Immature natural killer cell (primary cell): ENCODE measurements at places on chromosomes 6 and 20.
A peak's percentile ranks its signal among the peaks of the same experiment; 100 is the strongest.

DNA sequence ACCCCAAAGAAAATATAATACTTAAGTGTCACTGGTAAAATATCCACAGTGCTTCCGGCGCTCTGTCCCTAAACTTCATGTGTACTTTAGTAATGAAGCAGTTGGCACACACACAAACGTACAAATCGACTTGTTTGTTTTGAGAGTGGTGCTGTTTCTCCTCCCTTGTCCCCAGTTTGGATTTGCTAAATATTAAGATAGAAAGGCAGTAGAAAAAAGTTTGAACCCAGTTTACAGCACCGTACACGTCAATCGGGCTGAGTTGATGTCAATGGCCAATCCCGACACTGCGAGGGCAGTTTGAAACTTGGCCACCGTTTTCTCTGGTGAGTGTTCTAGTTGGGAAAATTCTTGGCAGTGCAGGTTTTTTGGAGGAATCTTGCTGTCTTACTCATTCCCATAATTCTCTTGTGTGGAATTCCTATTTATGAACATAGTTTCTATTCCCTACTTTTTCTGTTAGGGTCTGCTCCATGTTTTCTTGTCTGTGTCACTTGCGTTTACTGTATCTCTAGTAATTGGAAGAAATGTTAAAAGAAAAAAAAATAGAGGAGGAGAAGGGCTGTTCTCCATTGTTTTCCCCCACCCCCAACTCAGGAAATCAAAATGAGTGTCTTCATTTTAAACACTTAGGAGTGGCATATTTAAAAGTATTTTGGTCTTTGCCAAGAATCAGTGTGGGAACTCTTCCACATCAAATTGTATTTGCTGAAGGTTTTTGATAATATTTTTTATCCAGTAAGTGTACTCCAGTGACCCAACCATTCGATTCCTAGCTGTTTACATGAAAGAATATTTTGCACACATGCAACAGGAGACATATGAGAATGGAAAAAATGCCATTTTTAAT lies 72.3 kb downstream of the OR2B2 start:
- no peak overlapping the region for H3K4me3 ChIP-seq
- H3K36me3 ChIP-seq, result peaks cover 17% of the 10 kb centered on the region
- H3K27ac ChIP-seq, result no peak overlapping the region

- H3K4me1 ChIP-seq, result peaks cover 40% of the 10 kb centered on the region
- H3K4me3 ChIP-seq, result peak overlapping the region; percentile 42
- H3K27ac ChIP-seq, result peak overlapping the region; percentile 72
- peak; percentile 59 for DNase-seq
These were observed 29.9 kb downstream of the HIVEP2 start for GRCh38 chr6:142914937-142915697.

- H3K27me3 ChIP-seq, result peaks cover 2% of the 10 kb centered on the region
- H3K36me3 ChIP-seq, result peaks cover 46% of the 10 kb centered on the region
- H3K27ac ChIP-seq, result no peak overlapping the region
- H3K4me1 ChIP-seq, result no peaks in the 10 kb centered on the region
- DNase-seq, result no peak
- H3K4me3 ChIP-seq, result no peak overlapping the region
These were observed 60.7 kb upstream of the LTV1 start for GRCh38 chr6:143782481-143782880.

- H3K27me3 ChIP-seq, result no peaks in the 10 kb centered on the region
- no peak for DNase-seq
- no peak overlapping the region for H3K4me3 ChIP-seq
- no peaks in the 10 kb centered on the region for H3K36me3 ChIP-seq
- H3K4me1 ChIP-seq, result no peaks in the 10 kb centered on the region
- no peak overlapping the region for H3K27ac ChIP-seq
These were observed 23.2 kb upstream of the FAM50B start for GRCh38 chr6:3825851-3826581.

- peaks cover 7% of the 10 kb centered on the region for H3K36me3 ChIP-seq
- DNase-seq, result no peak
These were observed 40.3 kb downstream of the PEX7 start for GRCh38 chr6:136862662-136863061.

DNA sequence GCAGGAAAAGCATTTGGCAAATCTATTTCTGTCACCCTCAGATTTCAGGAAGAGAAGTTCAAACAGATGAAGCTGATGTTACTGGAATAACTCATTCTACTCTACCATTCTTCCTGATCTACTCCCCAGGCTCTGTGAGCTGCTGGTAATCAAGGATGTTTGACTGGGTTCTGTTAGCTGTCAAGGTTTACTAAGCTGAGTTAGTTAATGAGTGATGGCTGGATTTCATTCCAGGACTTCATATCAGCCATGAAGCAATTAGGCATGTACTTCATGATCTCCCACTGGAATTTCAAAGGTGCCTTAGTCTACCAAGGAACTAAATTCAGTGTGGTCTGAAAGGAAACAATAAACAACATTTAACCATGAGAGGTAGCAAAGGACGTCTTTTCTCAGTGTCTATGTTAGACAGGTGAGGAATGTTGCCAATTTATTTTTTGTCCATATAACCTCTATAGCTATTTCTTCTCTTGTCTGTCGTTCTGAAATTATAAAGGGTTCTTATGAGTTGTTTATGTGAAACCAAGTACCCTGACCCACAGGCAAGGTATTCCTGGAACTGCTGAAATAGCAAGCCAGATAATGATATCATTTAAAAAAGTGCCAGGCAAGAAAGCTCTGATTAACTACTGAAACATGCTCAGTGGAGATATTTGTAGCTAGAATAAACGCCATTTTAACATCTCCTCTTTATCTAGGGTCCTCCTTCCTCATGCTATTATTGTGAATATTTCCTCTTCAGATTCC lies 112.9 kb downstream of the BACH2 start:
- no peak overlapping the region for H3K4me3 ChIP-seq
- H3K36me3 ChIP-seq, result no peaks in the 10 kb centered on the region
- no peak for DNase-seq

DNA sequence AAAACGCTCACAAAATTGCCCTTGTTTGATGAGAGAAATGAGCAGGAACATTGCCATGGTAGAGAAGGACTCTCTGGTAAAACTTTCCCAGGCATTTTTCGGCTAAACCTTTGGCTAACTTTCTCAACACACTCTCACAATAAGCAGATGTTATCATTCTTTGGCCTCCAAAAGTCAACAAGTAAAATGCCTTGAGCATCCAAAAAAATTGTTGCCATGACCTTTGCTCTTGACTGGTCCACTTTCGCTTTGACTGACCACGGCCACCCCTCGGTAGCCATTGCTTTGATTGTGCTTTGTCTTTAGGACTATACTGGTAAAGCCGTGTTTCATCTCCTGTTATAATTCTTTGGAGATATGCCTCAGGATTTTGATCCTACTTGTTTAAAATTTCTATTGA lies 41.1 kb upstream of the PREP start:
- no peak overlapping the region for H3K27ac ChIP-seq
- H3K27me3 ChIP-seq, result peaks cover 2% of the 10 kb centered on the region
- H3K4me3 ChIP-seq, result no peak overlapping the region

DNA sequence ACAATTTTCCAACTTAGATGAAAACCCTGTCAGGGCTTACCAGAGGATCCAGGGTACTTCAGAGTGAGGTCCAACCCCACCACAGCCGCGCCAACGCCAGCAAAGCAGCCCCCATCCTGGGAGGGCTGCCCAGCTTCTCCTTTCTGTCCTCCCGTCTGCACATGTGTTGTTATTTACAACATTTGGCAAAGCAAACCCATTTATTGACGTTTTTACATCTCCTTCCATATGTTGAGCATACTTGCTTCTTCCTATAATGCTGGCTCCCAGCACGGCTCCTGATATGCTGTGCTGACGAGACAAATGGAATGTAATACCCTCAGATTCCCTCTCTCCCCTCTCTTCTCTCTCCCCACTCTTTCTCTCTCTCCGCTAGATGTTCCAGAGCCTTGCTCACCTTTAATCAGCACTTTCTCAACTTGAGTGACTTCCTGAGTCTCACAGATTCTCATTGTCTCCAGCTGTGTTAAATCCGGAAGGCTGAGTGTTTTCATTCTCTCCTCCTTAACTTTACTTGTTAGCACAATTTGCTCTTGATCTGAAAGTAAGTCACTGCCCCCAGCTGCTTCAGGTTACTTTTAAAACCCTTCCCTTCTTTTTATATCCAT lies 22.7 kb downstream of the RCAN2 start:
- H3K27me3 ChIP-seq, result peaks cover 9% of the 10 kb centered on the region
- no peaks in the 10 kb centered on the region for H3K36me3 ChIP-seq
- no peaks in the 10 kb centered on the region for H3K4me1 ChIP-seq
- no peak overlapping the region for H3K27ac ChIP-seq
- DNase-seq, result no peak

DNA sequence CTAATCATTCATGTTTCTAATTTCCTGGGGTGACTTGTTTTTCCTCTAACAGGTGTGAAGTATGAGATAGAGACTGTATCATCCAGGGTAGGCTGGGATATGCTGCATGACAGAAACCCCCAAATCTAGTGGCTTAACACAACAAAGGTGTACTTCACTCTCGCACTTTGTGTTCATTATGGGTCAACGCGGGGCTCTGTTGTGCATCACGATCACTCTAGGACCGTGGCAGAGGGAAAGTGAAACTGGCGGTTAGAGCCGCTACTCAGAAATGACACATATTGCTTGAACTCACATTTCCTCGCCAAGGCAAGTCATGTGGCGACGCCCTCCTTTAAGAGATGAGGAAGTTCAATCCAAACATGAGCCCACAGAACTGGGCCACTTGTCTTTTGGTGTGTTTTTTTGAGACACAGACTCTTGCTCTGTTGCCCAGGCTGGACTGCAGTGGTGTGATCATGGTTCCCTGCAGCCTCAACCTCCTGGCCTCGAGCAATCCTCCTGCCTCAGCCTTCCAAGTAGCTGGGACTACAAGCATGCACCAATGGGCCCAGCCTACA lies 41.3 kb downstream of the PCNA start:
- peak overlapping the region; percentile 84 for H3K4me3 ChIP-seq
- DNase-seq, result peak; percentile 86
- H3K4me1 ChIP-seq, result peaks cover 38% of the 10 kb centered on the region
- H3K36me3 ChIP-seq, result no peaks in the 10 kb centered on the region
- H3K27ac ChIP-seq, result peak overlapping the region; percentile 95
- no peaks in the 10 kb centered on the region for H3K27me3 ChIP-seq

- H3K27ac ChIP-seq, result no peak overlapping the region
- H3K4me3 ChIP-seq, result no peak overlapping the region
- DNase-seq, result no peak
- H3K4me1 ChIP-seq, result no peaks in the 10 kb centered on the region
- no peaks in the 10 kb centered on the region for H3K36me3 ChIP-seq
These were observed 22.9 kb upstream of the JAG1 start for GRCh38 chr20:10696650-10697049.

- DNase-seq, result no peak
- H3K27me3 ChIP-seq, result peaks cover 5% of the 10 kb centered on the region
- H3K4me1 ChIP-seq, result no peaks in the 10 kb centered on the region
- no peaks in the 10 kb centered on the region for H3K36me3 ChIP-seq
- H3K27ac ChIP-seq, result no peak overlapping the region
These were observed 42.8 kb upstream of the PCMTD2 start for GRCh38 chr20:64212755-64213154.

- H3K27me3 ChIP-seq, result no peaks in the 10 kb centered on the region
- DNase-seq, result no peak
- H3K27ac ChIP-seq, result no peak overlapping the region
- H3K4me3 ChIP-seq, result no peak overlapping the region
- peaks cover 5% of the 10 kb centered on the region for H3K4me1 ChIP-seq
- no peaks in the 10 kb centered on the region for H3K36me3 ChIP-seq
These were observed 8.8 kb upstream of the FAM8A1 start for GRCh38 chr6:17591287-17591686.

DNA sequence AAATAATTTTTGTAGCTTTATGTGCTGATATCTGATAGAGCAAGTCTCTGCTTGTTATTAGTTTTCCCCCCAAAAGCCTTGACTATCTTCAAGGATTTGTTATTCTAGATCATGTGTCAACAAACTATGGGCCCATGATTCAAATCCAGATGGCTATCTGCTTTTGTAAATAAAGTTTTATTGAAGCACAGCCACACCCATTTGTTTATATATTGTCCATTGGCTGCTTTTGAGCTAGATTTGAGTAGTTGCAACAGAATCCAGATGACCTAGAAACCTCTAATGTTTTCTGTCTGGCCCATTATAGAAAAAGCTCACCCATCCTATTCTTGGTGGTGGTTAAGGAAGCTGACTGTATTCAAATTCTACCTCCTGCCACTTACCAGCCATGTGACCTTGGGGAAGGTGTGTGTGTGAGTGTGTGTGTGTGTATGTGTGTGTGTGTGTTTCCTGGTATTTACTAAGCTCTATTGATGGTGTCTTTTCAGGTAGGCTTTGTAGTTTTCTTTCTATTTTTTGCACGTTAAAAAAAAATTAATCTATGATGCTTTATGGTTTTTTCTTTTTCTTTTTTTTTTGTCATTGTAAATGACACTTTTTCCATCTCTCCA lies 1.3 kb upstream of the GTSF1L start:
- peaks cover 3% of the 10 kb centered on the region for H3K4me1 ChIP-seq
- no peak for DNase-seq
- H3K36me3 ChIP-seq, result no peaks in the 10 kb centered on the region
- H3K27me3 ChIP-seq, result no peaks in the 10 kb centered on the region

GRCh38 chr6:161908872-161909271 lies 635.0 kb upstream of the AGPAT4 start:
- H3K27me3 ChIP-seq, result peaks cover 3% of the 10 kb centered on the region
- no peak overlapping the region for H3K27ac ChIP-seq
- DNase-seq, result no peak

DNA sequence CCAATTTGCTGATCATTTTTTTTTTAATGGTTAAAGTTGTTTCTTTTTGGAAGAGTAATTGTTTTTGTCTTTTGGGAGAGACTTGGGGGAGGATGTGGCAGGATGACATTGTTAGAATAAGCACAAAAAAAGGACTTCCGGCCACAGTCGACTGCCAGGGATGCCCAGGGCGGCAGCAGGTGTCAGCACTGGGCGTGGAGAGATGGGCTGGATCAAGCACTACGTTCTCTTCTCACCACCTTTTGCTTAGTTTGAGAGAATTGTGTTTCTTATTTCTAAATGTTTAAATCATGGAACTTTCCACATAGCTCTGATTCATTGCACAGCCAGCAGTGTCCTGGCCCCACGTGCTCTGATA lies 104.6 kb upstream of the FRMD1 start:
- peaks cover 2% of the 10 kb centered on the region for H3K27me3 ChIP-seq
- H3K27ac ChIP-seq, result no peak overlapping the region
- H3K36me3 ChIP-seq, result no peaks in the 10 kb centered on the region
- no peak overlapping the region for H3K4me3 ChIP-seq

GRCh38 chr6:112332274-112332673 lies 14.9 kb upstream of the RFPL4B start:
- DNase-seq, result no peak
- H3K36me3 ChIP-seq, result no peaks in the 10 kb centered on the region
- H3K4me3 ChIP-seq, result no peak overlapping the region

DNA sequence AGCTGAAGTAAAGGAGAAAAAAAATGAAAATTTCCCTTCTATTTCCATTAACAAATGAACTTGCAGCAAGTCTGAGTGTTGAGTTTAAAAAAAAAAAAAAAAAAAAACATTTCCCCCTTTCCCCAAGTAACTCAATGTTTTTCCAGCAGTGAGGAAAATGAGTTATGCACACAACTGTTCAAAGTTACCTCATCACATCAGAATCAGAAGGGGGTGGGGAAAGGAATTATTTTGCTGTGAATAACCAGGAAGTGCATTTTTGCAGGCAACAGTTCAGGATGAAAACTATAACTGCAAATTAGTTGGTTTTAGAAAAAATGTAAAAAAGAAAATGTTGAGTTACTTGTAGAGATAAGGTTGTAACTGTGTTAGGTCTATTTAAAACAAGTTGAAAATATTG lies 568.9 kb upstream of the CITED2 start:
- H3K4me3 ChIP-seq, result no peak overlapping the region
- H3K27me3 ChIP-seq, result peaks cover 5% of the 10 kb centered on the region
- no peak for DNase-seq
- no peak overlapping the region for H3K27ac ChIP-seq
